ENCODE measurements at places on chromosomes 5 and 9.

- no peak for DNase-seq
Observed at GRCh38 chr9:28616310-28616709, 1043.0 kb upstream of the C9orf72 start.

- DNase-seq, result no peak
Observed at GRCh38 chr9:426976-427375, 212.3 kb downstream of the DOCK8 start.

DNA sequence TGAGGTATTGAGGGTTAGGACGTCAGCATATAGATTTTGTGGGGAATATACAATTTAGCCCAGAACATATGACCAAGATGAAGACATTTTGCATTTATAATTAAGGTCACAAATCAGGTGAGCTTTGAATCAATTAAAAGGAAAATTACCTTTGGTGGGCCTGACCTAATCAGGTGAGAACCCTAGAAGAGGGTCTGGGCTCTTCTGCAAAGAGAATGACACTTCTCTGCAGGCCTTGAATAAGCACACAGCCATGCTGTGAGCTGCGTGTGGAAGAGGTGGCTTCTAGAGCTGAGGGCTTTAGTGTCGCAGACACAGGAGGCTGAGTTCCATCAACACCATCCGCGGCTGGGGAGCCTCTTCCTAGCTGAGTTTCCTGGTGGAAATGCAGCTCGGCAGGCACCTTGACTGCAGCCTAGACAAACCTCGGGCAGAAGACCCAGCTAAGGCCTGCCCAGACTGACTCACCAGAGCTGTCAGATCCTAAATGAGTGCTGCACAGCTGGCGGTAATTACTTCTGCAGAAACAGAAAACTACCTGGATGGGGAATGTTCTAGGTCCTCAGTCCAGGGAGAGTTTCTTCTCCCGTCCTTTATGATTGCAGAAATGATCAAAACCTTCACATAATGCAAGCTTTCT lies 287.5 kb upstream of the IRX1 start:
- DNase-seq, result no peak

DNA sequence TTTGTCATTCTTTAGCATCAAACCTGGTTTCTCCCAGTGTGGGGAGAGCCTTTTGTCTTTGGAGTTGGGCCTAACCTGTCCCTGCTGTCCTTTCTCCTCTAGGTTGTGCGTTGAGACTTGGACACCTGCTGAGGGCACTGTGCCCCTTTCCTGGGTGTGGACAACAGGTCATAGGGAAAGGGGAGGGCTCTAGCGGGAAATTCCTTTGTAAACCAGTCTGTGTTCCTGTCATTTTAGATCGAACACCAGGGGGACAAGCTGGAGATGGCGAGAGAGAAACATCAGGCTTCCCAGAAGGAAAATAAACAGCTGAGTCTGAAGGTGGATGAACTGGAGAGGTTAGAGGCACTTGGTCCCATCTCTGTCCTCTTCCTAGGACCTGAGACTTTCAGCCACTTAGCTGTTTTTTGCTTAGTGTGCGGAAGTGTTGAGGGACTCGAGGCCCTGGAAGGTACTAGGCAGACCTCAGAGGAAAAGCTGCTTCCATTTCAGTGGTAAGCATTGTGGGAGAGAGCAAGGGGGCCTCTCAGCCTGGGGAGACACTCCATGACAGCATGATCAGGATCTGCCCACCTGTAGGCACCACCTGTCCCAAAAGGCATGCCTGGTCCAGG lies 8.6 kb upstream of the GLE1 start:
- DNase-seq, result no peak

GRCh38 chr9:126298063-126298801 lies 28.4 kb upstream of the MVB12B start:
- DNase-seq, result no peak

Measured in stimulated activated CD8-positive, alpha-beta memory T cell treated with anti-CD3 and anti-CD28 coated beads, Interleukin-15, amount 100 ng/mL, for 48 hours (primary cell).